GM06990 (cell line): ENCODE measurements at places on chromosomes 4 and X.

GRCh38 chrX:124369722-124370121, 23.4 kb downstream of the SH2D1A start:
- DNase-seq, result no peak

GRCh38 chr4:40888933-40889332, 139.2 kb downstream of the NSUN7 start:
- no peak for DNase-seq

DNA sequence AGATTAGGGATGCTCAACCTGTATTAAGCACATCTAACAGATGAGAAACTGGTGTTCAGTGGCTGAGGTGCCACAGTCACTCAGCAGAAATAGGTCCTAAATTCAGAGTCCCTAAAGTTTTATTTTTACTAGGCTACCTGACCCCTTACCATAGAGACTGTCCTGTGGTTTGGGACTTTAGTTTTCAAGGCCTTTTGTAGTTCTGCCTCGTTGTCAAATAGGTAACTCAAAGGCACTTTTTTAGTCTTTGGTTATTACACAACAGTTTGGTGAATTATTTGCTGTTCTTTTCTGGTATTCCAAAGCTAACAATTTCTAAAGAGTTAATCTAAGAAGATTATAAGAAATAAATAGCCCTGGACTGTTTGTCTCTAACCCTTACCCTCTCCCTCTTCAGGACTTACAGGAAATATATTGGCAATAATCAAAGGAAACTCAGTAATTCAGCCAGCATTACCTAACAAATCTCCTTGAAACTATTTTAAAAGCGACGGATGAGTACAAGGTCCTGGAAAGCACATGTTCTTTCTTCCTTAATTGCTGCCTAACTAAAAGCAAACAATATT, 12.8 kb upstream of the SERTM2 start:
- DNase-seq, result no peak

DNA sequence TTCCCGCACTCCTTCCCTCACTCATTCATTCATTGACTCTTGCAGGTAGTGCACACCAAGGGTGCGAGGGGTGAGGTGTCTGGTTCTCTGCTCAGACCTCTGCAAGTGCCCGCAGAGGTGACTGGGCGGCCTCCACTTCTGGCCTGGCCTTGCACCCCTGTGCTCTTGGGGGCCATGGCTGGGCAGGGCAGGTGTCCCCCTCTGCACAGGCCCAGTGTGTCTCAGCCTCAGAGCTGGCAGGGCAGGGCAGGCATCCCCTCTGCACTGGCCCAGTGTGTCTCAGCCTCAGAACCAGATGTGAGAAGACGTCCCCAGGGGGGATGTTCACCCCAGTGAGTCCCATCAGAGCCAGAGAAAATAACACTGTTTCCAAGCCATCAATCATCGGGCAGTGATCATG, 16.8 kb downstream of the CPZ start:
- no peak for DNase-seq

- no peak for DNase-seq
These were observed 123.0 kb upstream of the PPP1R2C start for GRCh38 chrX:42900947-42901346.

GRCh38 chr4:139905489-139905888, 239.9 kb downstream of the MGST2 start:
- no peak for DNase-seq

GRCh38 chr4:89099034-89099433, 12.3 kb upstream of the TIGD2 start:
- no peak for DNase-seq

GRCh38 chr4:185171373-185172071, 28.5 kb downstream of the SLC25A4 start:
- peak; percentile 59 for DNase-seq

- DNase-seq, result no peak
These were observed 2.7 kb downstream of the PNMA6A start for GRCh38 chrX:153074935-153075334.

GRCh38 chr4:6740347-6740746, 24.4 kb downstream of the BLOC1S4 start:
- no peak for DNase-seq

GRCh38 chr4:87469390-87469789, 47.0 kb downstream of the NUDT9 start:
- DNase-seq, result no peak

DNA sequence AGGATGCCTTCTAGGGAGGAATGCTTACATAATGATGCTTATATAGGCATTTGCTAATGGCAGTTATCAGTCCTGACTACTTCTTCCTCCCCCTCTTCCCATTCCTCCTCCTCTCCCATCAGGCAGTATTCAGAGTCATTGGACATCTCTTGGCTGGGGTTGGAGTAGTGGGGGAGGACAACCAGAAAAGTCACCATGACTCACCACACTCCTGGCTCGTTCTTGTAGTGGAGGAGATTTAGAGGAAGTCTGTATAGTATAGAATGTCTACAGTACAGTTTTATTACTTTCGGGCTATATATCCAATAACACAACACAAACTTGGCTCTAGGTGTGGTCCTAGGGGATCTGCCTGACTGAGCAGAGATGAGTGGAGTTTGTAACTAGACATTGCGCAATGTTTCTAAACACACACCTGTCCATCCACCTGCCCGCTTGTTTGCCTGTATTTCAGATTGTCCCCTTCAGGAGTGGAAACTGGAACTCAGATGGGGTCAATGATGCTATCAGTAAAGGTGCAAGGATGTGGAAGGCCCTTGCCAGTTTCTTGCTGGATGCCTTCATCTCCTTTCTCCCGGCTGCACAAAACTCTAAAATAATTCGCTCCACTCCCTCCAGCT, 27.9 kb upstream of the KIAA1210 start:
- no peak for DNase-seq

DNA sequence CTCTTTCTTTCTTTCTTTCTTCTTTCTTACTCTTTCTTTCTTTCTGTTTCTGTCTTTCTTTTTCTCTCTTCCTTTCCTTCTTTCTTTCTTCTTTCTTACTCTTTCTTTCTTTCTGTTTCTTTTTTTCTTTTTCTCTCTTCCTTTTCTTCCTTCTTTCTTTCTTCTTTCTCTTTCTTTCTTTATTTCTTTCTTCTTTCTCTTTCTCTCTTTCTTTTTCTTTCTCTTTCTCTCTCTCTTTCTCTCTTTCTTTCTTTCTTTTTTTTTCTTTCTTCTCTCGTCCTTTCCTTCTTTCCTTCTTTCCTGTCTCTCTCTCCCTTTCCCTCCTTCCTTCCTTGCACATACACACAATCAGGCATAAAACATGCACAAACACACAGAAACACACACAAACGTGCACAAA, 79.3 kb upstream of the SHOX start:
- no peak for DNase-seq

- no peak for DNase-seq
These were observed 146.7 kb upstream of the VEGFC start for GRCh38 chr4:176939445-176939844.

DNA sequence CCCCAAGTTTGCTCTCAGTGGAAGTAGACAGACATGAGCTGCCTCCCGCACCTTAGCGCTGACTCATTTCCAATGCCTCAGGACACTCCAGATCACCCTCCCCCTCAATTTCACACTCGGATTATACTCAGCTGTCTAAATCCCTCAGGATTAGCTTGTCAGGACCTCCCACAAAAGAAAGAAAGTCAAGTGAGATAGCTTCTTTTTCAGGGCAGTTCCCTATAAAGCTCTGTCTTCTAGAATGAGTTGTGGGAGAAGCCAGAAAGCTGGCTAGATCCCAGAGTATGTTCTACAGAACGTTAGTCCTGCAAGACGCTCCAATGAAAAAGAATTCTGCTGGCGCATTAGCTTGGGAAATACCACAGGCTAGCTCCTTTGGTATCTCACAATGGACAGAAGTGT, 51.2 kb upstream of the MTNR1A start:
- DNase-seq, result no peak

DNA sequence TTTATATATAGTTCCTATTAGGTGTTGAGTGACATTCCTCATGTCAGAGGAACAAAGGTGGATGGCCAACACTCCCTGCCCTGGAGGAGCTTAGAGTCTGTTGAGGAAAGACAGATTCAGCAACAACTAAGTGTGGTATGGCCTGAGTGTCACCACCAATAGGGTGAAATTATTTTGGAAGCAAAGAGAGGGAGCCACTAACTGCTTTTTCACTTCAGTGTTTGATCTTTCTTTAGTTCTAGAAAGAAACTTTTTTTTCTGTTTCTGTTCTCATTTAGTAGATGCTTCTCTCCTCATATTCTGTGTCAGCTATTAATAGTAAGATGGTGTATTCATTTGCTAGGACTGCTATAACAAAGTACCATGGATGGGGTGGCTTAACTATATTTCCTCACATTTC, 81.5 kb downstream of the ARX start:
- no peak for DNase-seq

DNA sequence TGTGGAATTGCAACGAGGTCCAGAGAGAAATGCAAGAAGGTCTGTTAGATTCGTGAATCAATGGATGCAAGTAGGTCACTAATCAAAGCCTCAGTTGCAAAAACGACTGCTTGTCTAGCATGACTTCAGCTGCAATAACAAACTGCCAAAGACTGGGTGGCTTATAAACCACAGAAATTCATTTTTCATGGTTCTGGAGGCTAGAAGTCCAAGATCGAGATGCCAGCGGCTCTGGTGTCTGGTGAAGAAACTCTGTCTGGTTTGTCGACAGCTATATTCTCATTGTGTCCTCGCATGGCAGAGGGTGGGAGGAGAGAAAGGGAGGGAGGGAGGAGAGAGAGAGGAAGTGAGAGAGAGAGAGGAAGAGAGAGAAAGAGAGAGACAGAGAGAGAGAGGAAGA, 114.7 kb downstream of the MXRA5 start:
- DNase-seq, result no peak

DNA sequence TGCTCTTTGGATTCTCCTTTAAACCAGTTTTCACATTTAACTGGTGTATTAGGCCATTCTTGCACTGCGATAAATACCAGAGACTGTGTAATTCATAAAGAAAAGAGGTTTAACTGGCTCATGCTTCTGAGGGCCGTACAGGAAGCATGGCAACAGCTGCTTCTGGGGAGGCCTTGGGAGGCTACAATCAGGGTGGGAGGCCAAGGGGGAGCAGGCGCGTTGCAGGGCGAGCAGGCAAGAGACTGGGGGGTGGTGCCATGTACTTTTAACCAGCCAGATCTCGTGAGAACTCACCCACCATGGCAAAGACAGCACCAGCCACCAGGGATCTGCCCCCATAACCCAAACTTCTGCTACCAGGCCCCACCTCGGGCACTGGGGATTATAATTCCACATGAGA, 38.1 kb downstream of the RNF212 start:
- DNase-seq, result no peak

- DNase-seq, result no peak
These were observed 45.5 kb downstream of the PPP1R2C start for GRCh38 chrX:42732506-42732905.

GRCh38 chr4:81397635-81398034, 74.1 kb downstream of the RASGEF1B start:
- DNase-seq, result no peak

- no peak for DNase-seq
These were observed 237.9 kb upstream of the EDA2R start for GRCh38 chrX:66876776-66877175.

DNA sequence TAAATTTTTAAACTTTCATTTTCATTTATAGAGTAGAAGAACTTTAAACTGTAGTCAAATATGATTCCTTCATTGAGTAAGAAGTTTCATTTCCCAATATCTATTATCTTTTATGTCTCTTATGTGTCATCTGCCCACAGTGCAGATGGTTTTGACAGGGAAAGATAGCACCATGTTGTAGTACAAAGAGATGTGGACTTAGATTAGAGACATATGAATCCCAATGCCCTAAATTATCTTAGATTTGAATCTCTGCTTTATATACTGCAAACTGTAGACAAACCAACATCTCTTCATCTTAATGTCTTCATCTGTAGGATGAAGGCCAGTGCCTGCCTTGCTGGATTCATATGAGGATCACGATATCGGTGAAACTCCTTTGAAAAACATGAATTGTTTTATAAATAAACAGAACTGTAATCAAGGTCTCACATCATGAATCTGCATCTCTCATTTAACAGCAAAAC, 217.5 kb downstream of the BANK1 start:
- peak; percentile 42 for DNase-seq

DNA sequence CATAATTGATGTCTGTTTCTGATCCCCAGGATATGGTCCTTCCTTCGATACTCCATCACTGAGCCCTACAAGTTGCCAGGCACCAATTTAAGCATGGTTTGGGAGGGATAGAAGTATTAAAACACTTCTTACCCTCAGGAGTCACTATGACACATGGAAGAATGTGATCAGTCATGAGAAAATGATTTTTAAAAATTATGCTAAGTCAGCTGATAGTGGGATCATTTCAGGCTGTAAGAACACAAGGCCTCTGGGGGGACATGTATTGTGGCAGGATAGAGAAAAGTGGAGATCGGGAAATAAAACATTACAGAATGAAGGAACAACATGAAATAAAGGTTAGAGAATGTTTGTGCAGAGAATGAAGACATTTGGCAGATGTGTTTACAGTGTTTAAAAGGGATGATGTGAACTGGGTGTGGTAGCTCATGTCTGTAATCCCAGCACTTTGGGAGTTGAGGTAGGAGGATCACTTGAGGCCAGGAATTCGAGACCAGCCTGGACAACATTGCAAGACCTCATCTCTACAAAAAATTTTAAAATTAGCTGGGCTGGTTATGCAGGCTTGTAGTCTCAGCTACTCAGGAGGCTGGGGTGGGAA, 64.0 kb downstream of the ELOVL6 start:
- DNase-seq, result no peak

- DNase-seq, result no peak
These were observed 57.6 kb upstream of the PPP2R3B start for GRCh38 chrX:444305-444704.

GRCh38 chr4:168743601-168744000, 246.7 kb downstream of the PALLD start:
- DNase-seq, result no peak

- DNase-seq, result no peak
These were observed 193.5 kb upstream of the C1QTNF7 start for GRCh38 chr4:15234116-15234855.

- no peak for DNase-seq
These were observed 111.9 kb upstream of the EDNRA start for GRCh38 chr4:147368948-147369347.

DNA sequence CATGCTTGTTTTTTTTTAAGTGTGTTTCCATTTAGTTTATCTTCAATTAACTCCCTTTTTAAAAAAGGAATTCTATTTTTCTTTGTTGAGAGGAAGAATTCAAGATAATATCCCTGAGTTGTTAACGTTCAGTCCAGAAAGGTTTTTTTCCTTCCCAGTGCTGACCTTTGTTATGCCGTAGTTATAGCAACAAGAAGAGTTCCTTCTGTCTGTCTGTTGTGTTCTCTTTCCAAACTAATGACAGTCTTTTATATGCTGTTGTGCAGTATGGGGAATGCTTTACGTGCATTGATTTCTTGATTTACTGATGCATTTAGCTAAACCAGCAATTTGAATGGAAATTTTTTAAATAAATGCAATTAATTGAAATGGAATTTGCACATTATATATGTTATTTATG, 6.6 kb upstream of the CXXC4 start:
- DNase-seq, result no peak

GRCh38 chr4:7838136-7838782, 101.4 kb downstream of the AFAP1 start:
- no peak for DNase-seq

- DNase-seq, result no peak
These were observed 40.9 kb downstream of the GPR143 start for GRCh38 chrX:9724711-9725110.

GRCh38 chr4:55330241-55330640, 15.8 kb upstream of the SRD5A3 start:
- DNase-seq, result no peak
